ENCODE measurements at places on chromosomes 5 and 9. TPM values are rescaled to one million over a fixed set of nuclear protein-coding genes. Genes with fewer than 3 reads are reported as not detected.

GRCh38 chr9:127884976-127885490, 7.6 kb upstream of the AK1 start:
- no peak for DNase-seq

OR1L1 gene
- not detected for total RNA-seq

GRCh38 chr5:83740741-83741140, 20.1 kb upstream of the HAPLN1 start:
- DNase-seq: no peak

KIF12 gene
- 13.5 TPM for total RNA-seq

- no peak for DNase-seq
Observed at GRCh38 chr5:157486221-157486681, 26.2 kb downstream of the NIPAL4 start.

TRIM36 gene
- total RNA-seq: 4.8 TPM

DNA sequence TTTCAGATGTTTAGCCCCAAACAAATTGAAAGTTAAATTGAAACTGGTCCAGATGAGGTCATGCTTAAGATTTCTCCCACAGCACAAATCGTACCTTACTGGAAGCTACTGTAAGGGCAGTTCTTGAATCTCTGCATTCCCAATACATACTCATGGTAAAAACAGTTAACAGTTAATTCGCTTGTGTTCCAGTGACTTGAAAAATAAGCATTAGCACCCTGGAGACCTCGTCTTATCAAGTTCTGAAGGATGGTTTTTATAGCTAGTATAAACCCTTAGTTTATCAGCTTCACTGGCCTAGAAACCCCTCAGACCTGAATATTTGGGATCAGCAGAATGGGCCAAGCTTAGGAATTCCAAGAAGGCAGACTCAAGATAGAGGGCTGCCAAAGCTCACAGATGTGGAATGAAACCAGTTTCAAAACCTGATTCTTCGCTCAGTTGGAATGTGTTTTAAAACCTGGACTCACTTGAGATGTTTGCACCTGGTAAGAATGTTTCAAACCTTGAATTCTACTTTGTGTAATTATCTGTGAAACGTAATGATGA, 103.6 kb downstream of the C9orf152 start:
- no peak for DNase-seq

DNA sequence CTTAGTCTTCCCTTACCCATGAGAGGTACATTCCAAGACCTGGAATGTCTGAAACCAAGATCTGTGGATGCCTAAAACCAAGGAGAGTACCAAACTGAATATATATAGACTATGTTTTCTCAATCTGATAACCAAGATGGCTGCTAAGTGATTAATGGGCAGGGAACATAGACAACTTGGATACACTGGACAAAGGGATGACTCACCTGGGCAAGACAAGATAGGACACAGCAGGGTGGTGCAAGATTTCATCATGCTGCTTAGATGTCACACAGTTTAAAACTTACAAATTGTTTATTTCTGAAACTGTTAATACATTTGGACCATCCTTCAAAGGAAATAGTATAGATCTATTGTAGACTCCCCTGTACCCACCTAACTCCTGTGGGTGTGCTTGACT, 130.9 kb downstream of the HTR1A start:
- DNase-seq: no peak

DNA sequence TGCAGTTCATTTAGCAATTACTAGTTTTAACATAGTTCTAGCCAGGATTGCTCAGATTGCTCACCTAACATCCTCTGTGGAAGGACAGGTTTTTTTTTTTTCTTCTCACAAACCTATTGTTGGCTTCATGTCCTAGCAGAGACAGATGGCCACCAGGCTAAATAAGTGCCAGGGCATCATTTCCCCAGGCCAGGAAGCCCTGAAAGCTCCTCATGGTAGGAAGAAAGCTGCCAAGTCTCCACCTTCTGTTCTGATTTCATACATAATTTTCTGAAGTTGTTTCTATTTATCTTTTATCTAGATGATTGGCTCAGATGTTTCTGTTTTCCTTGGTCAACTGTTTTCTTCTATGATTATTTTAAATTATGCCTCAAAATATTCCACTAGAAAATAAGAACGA, 31.0 kb downstream of the EFCAB9 start:
- DNase-seq: no peak
